Stimulated activated CD4-positive, alpha-beta T cell treated with anti-CD3 and anti-CD28 coated beads, Interleukin-1b, Interleukin-23, amount 100 ng/mL, for 1 hour (primary cell): ENCODE measurements at places on chromosomes 1 and 21.

- DNase-seq: no peak
These were observed 35.7 kb upstream of the CNN3 start for GRCh38 chr1:94962409-94963265.

GRCh38 chr1:159981351-159982055 lies 27.5 kb upstream of the SLAMF9 start:
- no peak for DNase-seq

DNA sequence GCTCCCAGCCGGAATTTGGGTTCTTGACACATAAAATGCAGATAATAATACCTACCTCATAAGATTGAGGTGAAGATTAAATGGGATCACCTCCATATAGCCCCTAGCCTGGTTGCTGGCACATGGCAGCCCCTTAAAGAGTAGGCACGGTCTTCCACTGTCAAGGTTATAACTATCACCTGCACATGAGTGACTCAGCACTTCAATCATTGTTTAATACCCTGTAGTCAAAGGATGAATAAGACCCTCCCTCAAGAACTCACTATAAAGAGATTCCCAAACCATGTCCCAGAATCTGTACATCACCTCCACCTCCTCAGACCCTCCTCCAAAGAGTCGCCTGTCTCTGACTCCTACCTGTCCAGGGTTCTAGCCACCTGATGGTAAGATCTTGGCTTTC lies 6.5 kb upstream of the LMNA start:
- no peak for DNase-seq

- no peak for DNase-seq
These were observed 60.9 kb downstream of the TNN start for GRCh38 chr1:175128523-175128922.

DNA sequence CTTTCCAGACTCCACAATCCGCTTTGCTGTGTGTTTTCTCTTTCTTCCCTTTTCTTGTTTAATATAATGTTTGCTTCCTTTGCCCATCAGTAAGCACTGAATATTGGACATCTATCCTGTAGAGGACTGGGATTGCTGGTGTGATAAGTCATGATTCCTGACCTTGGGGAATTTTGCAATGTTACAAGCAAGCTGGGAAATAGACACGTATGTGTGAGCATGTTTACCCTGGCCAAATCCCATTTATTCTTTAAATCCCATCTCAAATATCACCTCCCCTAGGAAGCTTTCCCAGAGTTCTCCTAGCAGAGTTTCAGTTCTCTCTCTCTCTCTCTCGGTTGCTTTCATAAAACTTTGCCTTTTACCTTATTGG lies 155.3 kb downstream of the ROR1 start:
- no peak for DNase-seq

GRCh38 chr1:240808381-240808780 lies 196.4 kb upstream of the GREM2 start:
- DNase-seq: no peak

DNA sequence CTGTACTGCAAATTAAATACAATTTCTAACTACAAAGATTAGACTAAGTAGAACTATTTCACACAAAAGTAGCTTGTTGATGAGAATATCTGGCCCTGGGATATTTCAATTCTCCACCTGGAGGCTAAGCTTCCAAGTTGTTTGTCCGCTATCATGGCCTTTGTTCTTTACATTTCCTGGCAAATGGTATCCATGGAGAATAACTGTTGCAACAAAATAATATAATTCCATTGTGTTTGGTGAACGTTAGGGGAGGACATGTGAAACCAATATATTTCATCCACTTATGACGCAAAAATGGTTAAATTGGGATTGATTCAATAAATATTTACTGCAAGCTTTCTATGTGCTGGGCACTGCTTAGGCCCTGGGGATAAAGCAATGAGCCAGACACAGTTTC lies 565.4 kb downstream of the PTPRC start:
- no peak for DNase-seq

GRCh38 chr21:33587792-33588484 lies 546 bp downstream of the DONSON start:
- no peak for DNase-seq

DNA sequence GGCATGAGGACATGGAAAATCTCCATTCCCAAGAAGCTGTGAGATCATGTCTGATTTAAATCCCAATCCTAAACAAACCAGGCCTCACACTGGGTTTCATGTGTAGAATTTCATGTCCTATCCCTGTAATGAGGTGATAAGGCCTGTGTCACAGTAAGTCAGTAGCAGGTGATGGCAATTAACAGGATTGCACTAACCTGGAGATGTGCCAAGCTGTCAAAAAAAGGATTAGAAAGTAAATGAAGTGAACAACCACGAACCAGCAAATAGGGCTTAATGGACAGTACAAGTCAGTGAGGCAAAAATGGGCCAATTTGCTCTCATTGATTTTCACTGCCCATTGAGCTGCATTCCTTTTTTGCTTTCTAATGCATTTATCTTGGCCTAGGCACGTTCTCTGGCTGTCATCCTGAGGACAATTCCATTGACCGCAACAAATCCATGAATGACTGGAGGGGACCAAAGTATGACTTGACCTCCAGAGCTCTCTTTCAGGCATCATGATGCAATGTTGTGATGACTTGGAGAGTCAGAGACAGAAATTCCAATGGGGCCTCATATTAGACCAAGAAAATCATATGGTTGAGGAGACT lies 673.6 kb upstream of the ADGRL2 start:
- no peak for DNase-seq

DNA sequence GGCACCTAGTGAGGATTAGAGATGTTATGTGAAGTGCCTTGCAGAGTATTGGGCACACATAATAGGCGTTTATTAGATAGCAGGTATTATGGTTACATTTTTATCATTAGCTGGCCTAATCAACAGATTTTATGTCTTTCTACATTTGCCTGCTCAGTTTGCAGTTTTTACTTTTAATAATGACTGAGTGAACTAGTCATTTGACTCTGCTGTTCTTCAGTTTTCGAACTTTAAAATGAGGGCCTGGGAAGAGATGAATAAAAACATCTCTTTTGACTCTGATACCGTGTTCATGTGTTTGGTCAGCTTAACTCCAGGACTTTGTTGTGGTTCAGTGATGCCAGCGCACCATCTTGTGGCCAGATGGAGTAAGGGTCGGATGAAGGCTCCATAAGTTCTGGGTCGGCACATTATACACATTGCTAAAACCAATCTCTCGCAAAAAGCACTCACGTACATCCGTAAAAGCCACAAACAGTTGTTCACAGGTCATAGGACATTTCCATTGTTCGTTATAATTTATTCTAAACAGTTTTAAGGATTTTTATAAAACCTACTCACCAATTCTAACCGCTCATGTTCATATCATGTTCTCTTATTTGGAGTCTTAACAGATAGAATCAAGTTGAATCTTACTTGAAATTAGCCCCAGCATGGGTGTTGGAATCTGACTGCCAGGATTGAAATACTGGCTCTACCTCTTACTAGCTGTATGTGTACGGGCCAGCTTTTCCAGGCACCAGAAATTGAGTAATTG lies 78.4 kb upstream of the GPR88 start:
- no peak for DNase-seq

DNA sequence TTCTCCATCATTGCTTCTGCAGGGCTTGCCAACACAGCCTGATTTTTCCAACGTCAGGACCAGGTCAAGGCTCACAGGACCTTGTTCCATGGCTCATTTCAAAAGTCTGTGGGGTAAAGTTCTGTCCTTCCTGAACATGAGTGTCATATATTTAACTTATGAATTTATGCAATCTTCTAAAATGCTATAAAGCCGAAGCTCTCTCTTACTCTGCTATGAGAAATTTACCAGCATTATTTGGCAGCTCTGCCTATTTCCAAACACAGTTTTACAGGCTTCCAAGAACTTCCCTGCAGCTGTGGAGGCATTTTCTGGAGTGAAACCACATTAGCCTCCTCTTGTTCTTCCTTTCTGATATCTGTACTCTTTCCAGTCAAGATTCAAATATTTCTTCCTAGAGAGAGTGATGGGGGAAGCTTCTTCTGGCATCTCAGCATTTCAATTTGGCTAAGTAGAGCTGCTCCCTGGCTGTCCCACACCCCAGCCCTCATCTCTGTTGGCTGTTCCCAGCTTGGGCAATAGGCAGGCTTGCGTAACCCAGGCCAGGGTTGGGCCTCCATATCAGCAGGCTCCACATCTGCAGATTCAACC lies 15.6 kb upstream of the HMGCS2 start:
- DNase-seq: no peak

GRCh38 chr1:237542525-237543418 lies 347.9 kb downstream of the ZP4 start:
- no peak for DNase-seq

DNA sequence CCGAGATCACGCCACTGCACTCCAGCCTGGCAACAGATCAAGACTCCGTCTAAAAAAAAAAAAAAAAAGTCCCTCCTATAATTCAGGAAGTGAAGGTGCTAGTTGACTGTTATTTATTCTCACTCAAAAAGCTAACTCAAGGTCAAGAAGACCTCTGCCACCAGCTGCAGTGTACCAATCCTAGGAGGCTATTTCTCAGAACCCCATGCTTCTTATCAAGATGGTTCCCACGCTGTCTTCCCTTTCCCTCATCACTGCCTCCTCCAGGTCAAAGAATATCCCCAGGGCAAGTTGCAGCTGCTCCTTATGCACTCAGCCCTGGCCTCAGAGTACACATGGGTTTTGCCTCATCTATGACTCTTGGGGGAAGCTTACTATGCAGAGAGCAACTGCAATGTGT lies 53.6 kb downstream of the RERE start:
- DNase-seq: no peak

- no peak for DNase-seq
These were observed 178.1 kb downstream of the AK5 start for GRCh38 chr1:77459881-77460280.

- DNase-seq: no peak
These were observed 6.7 kb downstream of the C1orf115 start for GRCh38 chr1:220696863-220697231.

- no peak for DNase-seq
These were observed 37.1 kb downstream of the CCN1 start for GRCh38 chr1:85617633-85618100.

DNA sequence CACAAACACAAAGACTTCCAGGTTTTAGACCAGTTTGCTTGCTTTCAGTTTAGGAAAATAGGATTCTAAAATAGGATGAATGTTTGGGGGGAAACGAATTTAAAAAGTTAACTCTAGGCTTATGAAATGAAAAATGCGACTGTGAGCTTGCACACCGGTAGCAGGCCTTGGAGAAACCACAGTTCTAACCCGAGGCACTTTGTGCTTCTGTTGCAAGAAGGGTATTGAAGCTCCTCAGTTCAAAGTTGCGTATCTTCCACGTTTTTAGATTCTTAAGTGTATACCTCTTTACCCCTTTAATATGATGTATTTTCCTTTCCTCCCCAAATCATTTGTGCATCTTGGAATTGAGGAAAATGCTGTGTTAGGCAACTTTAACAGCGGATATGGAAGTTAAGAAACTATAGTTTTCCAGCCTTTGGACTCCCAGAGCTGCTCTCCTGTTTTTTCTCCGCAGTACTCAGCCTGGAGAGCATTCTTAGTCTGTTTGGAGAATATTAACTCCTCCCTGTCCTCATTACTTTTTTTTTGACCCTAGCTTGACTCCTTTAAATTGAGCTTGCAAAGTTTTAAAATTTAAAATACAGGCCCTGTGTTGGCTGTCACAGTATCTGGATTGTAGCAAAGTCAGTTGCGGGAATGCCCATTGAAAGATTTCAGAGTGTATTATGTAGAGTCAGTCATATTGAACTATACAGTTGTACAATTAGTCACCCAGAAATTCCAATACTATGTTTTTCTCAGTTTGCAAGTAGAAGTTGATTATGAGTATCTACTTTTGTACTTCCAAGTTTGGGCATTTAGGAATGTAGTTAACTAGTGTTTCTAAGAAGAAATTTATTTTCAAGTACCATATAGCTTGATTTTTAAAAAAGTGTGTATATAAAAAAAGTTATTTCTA lies 2.6 kb downstream of the MRPS6 start:
- DNase-seq: no peak

- no peak for DNase-seq
These were observed 882 bp downstream of the VPS13D start for GRCh38 chr1:12230549-12231275.

DNA sequence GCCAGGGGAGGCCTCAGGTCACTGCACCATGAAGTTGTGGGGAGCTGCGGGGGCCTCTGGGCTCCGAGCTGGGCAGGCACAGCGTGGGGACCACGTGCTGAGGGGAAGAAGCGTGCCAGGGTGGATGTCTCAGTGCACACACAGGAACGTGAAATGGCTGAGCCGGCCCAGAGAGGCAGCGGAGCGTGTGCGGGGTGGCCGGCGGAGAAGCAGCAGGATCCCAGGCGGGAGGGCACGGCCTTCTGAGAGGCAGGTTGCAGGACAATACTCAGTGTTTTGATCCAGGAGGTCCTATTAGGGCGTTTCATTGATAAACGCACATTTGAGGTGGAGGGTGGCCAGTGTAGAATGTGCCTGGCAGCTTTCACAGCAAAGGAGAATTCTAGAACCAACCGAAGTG lies 12.9 kb downstream of the TNFRSF14 start:
- no peak for DNase-seq

- DNase-seq: no peak
These were observed 718.8 kb upstream of the TMPRSS15 start for GRCh38 chr21:19122356-19122755.

- no peak for DNase-seq
These were observed 86.9 kb upstream of the ZBTB40 start for GRCh38 chr1:22364764-22365163.

- no peak for DNase-seq
These were observed 17.2 kb downstream of the NIBAN1 start for GRCh38 chr1:184956999-184957700.

DNA sequence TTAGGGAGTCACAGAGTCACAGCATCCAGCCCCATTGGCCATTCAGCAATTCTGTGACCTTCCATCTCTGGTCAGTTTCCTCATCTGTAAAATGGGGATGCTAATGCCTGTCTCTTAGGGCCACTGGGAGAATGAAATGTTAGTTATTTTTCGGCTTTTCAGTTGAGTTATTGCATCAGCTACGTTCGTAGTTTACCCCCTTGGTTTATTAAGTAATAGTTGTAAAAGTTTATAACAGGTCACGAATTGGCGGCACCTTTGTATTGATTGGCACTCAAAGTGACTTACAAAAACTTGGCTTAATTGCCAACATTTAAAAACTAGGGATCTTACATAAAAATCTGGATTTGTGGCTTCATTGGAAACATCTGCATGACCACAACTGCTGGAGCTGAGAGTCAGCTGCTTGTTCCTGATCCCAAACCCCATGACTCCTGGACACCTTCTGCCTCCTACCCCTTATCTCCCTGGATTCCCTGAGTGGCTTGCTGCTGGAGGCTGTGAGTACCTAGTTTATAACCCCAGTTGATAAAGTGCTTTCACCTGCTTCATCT lies 23.0 kb upstream of the SLC1A7 start:
- DNase-seq: no peak

DNA sequence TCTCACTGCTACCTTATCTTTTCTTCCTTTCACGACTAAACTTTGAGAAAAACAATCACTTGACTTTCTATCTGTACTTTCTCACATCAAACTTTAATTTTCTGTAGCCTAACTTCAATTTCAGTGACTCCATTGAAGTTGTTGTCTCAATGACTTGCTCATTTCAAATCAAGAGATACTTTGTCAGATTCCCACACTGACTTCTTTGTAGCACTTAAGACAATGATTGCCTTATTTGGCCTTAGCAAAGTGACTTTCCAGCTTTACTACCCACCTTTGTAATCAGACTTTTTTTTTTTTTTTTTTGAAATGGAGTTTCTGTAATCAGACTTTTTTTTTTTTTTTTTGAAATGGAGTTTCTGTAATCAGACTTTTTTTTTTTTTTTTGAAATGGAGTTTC lies 37.0 kb downstream of the AGO4 start:
- DNase-seq: no peak
